ENCODE measurements at places on chromosomes 2 and 18. TPM values are rescaled to one million over a fixed set of nuclear protein-coding genes. Genes with fewer than 3 reads are reported as not detected.
A peak's percentile ranks its signal among the peaks of the same experiment; 100 is the strongest.

KCTD1 gene
- 13.9 TPM for total RNA-seq

REG3G gene
- not detected for total RNA-seq

POTEC gene
- total RNA-seq, result under 0.01 TPM

NOSTRIN gene
- total RNA-seq, result 0.43 TPM

DNA sequence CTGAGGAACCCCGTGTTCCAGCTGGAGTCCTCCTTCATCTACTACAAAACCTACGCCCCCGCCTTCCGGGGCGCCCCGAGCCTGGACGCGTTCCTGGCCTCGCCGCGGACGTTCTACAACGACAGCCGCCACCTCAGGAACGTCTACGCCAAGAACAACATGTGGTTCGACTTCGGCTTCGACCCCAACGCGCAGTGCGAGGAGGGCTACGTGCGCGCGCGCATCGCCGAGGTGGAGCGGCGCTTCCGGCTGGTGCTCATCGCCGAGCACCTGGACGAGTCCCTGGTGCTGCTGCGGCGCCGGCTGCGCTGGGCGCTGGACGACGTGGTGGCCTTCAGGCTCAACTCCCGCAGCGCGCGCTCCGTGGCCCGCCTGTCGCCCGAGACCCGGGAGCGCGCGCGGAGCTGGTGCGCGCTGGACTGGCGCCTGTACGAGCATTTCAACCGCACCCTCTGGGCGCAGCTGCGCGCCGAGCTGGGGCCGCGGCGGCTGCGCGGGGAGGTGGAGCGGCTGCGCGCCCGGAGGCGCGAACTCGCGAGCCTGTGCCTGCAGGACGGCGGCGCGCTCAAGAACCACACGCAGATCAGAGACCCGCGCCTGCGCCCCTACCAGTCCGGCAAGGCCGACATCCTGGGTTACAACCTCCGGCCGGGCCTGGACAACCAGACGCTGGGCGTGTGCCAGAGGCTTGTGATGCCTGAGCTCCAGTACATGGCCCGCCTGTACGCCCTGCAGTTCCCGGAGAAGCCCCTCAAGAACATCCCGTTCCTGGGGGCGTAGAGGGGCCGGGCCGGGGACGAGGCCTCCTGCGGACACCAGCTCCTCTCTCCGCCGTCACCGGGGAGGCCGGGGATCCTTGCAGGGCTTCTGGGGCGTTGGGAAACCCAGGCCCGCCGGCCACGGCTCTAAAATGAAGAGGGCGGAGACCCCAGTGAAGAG lies 5.3 kb upstream of the NEU4 start:
- peak; percentile 70 for DNase-seq

- no peak for DNase-seq
Measured at GRCh38 chr2:191889931-191890330, 43.0 kb upstream of the CAVIN2 start.

DNA sequence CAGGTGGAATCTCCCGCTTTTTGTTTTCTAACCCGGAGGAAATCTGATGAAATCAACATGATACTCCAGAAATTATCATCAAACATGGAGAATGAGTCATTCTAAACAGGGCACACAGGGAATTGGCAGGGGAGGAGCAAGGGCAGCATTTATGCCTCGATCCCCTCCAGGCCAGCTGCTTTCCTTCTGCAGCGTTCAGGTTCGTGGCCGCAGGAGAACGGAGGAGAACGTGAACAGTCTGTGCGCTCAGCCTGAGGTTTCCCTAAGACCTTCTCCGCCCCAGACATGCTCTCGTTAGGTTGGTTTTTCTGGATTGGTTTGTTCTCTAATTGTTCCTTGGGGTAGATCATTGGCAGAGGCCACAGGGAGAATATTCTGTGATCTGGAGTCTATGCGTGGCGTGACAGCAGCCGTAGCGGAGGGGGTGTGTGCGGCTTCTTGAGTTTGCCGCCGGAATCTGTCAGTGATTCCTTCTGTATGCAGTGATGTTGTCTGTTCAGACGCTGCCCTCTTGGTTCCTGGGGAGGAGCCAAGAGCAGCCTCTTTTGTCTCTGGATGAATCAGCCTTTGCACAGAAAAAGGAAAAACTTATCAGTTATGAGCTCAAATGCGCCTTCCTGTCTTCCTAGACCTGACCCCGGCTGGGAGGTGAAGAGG lies 75.9 kb downstream of the SH3BP4 start:
- peak; percentile 45 for DNase-seq

DNA sequence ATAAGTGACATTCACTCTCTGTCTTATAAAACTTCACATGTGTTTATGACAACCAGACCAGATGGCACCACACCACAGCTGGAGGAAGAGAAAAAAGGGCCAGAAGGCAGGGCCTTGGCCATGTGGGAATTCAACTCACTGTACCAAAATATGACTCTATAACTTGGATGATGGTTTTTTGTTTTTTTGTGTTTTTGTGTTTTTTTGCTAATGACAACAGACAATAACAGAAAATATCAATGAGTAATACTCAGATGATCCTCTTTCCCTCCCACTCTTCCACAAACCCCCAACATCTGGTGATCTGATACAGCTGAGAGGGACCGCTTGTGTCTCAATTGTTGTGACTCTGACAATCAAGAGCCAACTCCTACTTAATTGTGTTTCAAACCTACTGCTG lies 12.4 kb downstream of the NMI start:
- DNase-seq, result no peak

- no peak for DNase-seq
Measured at GRCh38 chr2:106037932-106038331, 156.2 kb downstream of the UXS1 start.

- DNase-seq, result no peak
Measured at GRCh38 chr2:144738749-144739148, 218.8 kb upstream of the ZEB2 start.

Measured in fibroblast of villous mesenchyme (primary cell).